ENCODE measurements at places on chromosomes 6 and 20. TPM values are rescaled to one million over a fixed set of nuclear protein-coding genes. Genes with fewer than 3 reads are reported as not detected.

Gene OSER1
- total RNA-seq, result 30.8 TPM

GRCh38 chr6:42870145-42870936 lies 9.1 kb upstream of the RPL7L1 start:
- H3K27me3 ChIP-seq, result no peaks in the 10 kb centered on the region
- no peak overlapping the region for H3K4me3 ChIP-seq
- no peaks in the 10 kb centered on the region for H3K4me1 ChIP-seq
- no peak for DNase-seq

Gene RBM12
- total RNA-seq, result 116 TPM

Gene ADGB
- total RNA-seq, result not detected

DNA sequence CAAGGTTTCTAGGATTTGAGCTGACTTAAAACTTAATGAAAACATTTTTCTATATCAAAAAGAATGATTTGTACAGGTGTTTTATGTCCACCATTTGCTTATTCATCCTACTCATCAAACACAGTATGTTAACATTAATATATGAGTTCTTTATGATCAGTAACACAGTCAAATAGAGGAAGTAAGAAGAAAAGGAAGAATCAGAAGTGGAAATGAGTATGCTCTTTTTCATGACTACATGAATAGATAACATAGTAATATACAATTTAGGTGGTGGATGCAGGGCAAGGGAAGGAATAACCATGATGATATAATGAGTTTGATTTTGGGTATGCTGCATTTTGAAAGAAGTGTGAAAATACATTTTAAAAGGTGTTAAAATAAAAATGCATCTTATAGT lies 16.5 kb downstream of the KPNA5 start:
- H3K36me3 ChIP-seq, result peaks cover 41% of the 10 kb centered on the region
- no peak for DNase-seq
- H3K27ac ChIP-seq, result no peak overlapping the region
- H3K4me3 ChIP-seq, result no peak overlapping the region
- H3K4me1 ChIP-seq, result peaks cover 11% of the 10 kb centered on the region

GRCh38 chr20:63258781-63259180 lies 4.5 kb upstream of the NKAIN4 start:
- no peak overlapping the region for H3K27ac ChIP-seq
- peaks cover 25% of the 10 kb centered on the region for H3K27me3 ChIP-seq
- peaks cover 3% of the 10 kb centered on the region for H3K4me1 ChIP-seq
- H3K4me3 ChIP-seq, result no peak overlapping the region

Gene ZBP1
- total RNA-seq, result 57.7 TPM

- no peaks in the 10 kb centered on the region for H3K27me3 ChIP-seq
- DNase-seq, result no peak
- no peak overlapping the region for H3K27ac ChIP-seq
- no peak overlapping the region for H3K4me3 ChIP-seq
Measured at GRCh38 chr6:12401200-12401599, 111.0 kb downstream of the EDN1 start.

GRCh38 chr6:15490242-15491100 lies 172.4 kb downstream of the DTNBP1 start:
- H3K27me3 ChIP-seq, result no peaks in the 10 kb centered on the region
- no peak for DNase-seq
- H3K4me3 ChIP-seq, result no peak overlapping the region
- H3K27ac ChIP-seq, result peak overlapping the region; percentile 5
- H3K36me3 ChIP-seq, result peaks cover 29% of the 10 kb centered on the region
- H3K4me1 ChIP-seq, result peaks cover 31% of the 10 kb centered on the region

DNA sequence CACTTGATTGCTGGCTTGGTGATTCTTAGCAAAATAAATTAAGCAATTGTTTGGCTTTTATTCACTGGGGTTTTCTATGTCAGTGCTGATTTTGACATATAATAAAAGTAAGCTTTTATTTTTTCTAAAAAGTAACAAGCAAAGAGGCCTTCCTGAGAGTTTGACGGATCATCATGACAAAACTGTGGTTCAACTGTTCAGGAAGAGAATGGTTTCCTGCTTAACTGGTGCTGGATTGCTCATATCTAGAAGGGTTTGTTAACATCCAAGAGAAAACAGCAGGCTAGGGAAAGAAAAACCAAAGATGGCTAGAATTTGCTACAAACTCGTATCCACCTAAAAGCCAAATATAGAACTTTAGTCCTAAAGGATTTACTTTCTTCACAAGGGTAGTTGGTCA lies 21.2 kb downstream of the SERPINB1 start:
- no peaks in the 10 kb centered on the region for H3K27me3 ChIP-seq
- H3K36me3 ChIP-seq, result peaks cover 28% of the 10 kb centered on the region
- no peak overlapping the region for H3K4me3 ChIP-seq

Gene RAMACL
- 0.23 TPM for total RNA-seq

DNA sequence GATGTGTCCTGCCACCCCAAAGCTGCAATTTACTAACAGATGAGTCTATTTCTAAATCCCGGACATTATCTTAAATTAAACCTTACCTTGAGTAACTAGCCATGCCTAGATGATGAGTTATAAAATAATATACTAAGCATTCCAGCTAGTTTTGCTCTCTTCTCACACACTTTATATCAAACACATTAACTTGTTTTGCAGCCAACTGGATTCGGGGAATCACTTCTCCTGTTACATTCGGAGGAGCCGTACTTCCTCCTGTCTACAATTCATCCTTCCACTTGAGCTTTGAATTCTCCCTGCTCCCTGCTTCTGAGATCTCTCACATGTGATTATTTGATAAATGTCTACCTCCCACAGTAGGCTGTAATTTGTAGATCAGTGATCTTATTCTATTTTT lies 420.1 kb downstream of the GJA1 start:
- no peaks in the 10 kb centered on the region for H3K27me3 ChIP-seq
- H3K4me3 ChIP-seq, result no peak overlapping the region
- DNase-seq, result no peak
- H3K36me3 ChIP-seq, result no peaks in the 10 kb centered on the region

Gene BCAS1
- total RNA-seq, result not detected

Gene EPB41L1
- total RNA-seq, result not detected

GRCh38 chr6:166343150-166343487 lies 774 bp upstream of the SFT2D1 start:
- peak overlapping the region; percentile 86 for H3K4me3 ChIP-seq
- DNase-seq, result no peak
- H3K36me3 ChIP-seq, result peaks cover 6% of the 10 kb centered on the region
- peak overlapping the region; percentile 17 for H3K27ac ChIP-seq
- peaks cover 14% of the 10 kb centered on the region for H3K4me1 ChIP-seq
- H3K27me3 ChIP-seq, result peaks cover 19% of the 10 kb centered on the region

Gene CCM2L
- total RNA-seq, result not detected

- peak overlapping the region; percentile 24 for H3K27ac ChIP-seq
- peaks cover 81% of the 10 kb centered on the region for H3K27me3 ChIP-seq
- peaks cover 15% of the 10 kb centered on the region for H3K36me3 ChIP-seq
- DNase-seq, result no peak
- peak overlapping the region; percentile 26 for H3K4me3 ChIP-seq
- H3K4me1 ChIP-seq, result peaks cover 41% of the 10 kb centered on the region
Measured at GRCh38 chr20:21511485-21511849, 2.4 kb downstream of the NKX2-2 start.

- DNase-seq, result no peak
- no peaks in the 10 kb centered on the region for H3K27me3 ChIP-seq
- H3K27ac ChIP-seq, result no peak overlapping the region
Measured at GRCh38 chr20:11355345-11355744, 562.3 kb upstream of the BTBD3 start.

GRCh38 chr6:151451417-151451949 lies 443 bp downstream of the RMND1 start:
- peaks cover 32% of the 10 kb centered on the region for H3K4me1 ChIP-seq
- H3K27ac ChIP-seq, result peak overlapping the region; percentile 89
- peaks cover 30% of the 10 kb centered on the region for H3K36me3 ChIP-seq
- peak overlapping the region; percentile 94 for H3K4me3 ChIP-seq
- no peaks in the 10 kb centered on the region for H3K27me3 ChIP-seq
- DNase-seq, result no peak

DNA sequence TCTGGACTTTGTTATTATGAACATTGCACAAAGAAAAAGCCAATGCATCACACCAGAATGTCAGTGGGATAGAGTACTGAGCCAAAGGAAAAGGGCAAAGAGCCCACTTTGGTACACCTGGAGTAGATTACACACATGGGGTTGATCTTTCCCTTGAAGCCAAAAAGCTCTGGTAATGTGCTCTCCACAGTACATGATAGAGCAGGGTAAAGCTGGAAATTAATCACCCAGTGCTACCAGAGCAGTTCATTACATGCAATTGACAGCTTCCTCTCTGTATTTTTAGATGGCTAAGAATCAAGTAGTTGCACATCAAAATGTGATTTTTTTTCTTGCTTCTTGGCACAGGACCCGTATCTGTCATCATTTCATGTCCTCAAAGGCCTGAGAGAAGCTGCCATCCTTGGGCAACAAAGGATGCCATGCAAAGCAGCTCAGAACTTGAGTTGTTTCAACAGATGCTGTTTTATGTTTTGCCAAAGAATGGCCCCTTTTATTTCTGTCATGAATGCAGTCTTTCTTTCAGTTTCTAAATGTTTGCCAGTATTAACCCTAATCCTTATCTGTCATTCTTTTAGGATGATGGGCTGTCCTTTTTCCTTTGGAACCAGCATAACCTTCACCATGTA lies 88.1 kb downstream of the HDGFL1 start:
- H3K27ac ChIP-seq, result no peak overlapping the region
- no peaks in the 10 kb centered on the region for H3K4me1 ChIP-seq
- H3K36me3 ChIP-seq, result no peaks in the 10 kb centered on the region

Gene TMEM244
- 0.43 TPM for total RNA-seq

GRCh38 chr6:8481727-8482126 lies 46.4 kb upstream of the SLC35B3 start:
- no peaks in the 10 kb centered on the region for H3K36me3 ChIP-seq
- H3K27ac ChIP-seq, result no peak overlapping the region
- H3K4me3 ChIP-seq, result no peak overlapping the region
- no peak for DNase-seq
- no peaks in the 10 kb centered on the region for H3K4me1 ChIP-seq

GRCh38 chr20:60206259-60206658 lies 248.0 kb downstream of the CDH26 start:
- DNase-seq, result no peak
- peaks cover 2% of the 10 kb centered on the region for H3K4me1 ChIP-seq
- H3K4me3 ChIP-seq, result no peak overlapping the region

Gene GLYATL3
- total RNA-seq, result not detected

GRCh38 chr6:136526937-136527336 lies 23.3 kb downstream of the MAP7 start:
- H3K4me1 ChIP-seq, result peaks cover 20% of the 10 kb centered on the region
- H3K27me3 ChIP-seq, result peaks cover 16% of the 10 kb centered on the region
- no peak for DNase-seq
- no peak overlapping the region for H3K27ac ChIP-seq
- no peaks in the 10 kb centered on the region for H3K36me3 ChIP-seq

Gene EMILIN3
- not detected for total RNA-seq

Gene RIPOR3
- not detected for total RNA-seq

DNA sequence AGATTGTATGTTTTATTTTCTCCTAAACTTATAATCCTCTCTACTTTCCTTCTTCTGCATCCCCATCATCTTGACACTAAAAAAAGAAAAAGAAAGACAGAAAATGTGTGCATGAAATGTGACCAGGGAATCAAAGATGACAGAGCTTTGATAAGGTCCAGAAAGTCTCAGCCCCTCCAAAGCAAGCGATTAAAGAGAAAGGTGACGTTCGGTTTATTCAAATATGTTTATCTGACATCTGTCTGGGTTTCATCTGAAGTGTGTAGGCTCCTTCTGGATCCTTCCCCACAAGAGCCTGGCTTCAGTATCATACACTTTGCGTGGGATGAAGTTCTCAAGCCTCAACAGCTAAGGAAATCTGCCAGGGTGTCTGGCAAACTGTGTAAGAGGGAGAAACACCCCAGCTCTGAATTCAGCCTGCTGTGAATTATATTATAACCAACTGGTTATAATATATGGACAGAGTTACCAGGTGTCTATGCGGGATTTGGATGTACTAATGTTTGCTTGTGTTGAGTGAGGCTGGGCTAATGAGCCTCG lies 263.0 kb downstream of the ZNF217 start:
- H3K36me3 ChIP-seq, result no peaks in the 10 kb centered on the region
- H3K4me1 ChIP-seq, result no peaks in the 10 kb centered on the region
- H3K27me3 ChIP-seq, result no peaks in the 10 kb centered on the region

Gene SSTR4
- not detected for total RNA-seq

DNA sequence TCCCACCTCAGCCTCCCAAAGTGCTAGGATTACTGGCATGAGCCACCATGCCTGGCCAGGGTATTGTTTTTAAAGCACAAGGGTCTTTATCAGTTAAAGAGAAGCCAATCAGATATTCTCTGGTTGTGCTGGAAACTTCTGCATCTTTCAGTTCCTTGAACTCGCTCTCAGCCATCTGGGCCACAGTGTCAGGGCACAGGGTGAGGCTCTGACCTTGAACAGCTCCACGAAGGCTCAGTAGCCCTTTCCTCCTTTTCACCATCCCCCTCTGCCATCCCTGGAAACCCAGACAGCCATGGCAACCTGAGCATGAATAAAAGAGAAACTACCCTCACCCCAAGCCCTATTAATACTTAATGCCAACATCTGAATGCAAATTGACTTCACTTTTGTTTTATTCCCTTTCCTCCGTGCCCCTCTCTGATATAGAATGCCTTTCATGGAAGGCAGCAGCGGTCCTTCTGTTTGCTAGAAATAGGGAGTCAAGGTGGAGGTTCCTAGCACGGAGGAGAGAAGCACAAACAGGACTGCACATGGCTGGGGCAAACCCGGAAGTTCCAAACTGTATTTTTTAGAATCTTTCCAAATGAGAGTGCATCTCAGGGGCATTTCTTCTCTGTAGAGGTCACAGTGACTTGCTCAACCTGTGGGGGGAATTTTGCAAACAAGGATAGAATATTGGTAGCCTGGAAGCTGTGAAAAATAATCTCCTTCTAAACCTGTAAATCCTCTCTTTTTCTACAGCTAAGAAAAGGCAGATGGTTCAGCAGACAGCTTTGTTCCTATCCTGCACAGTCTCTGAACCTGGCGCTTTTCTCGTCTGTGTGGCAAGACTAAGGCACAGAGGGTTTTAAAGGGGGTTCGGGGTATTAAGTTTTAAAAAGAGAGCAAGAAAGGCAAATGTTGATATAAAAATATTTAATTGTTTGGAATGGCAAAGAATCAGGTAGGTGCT lies 176.4 kb upstream of the RREB1 start:
- no peaks in the 10 kb centered on the region for H3K36me3 ChIP-seq
- H3K4me3 ChIP-seq, result no peak overlapping the region
- no peak for DNase-seq

DNA sequence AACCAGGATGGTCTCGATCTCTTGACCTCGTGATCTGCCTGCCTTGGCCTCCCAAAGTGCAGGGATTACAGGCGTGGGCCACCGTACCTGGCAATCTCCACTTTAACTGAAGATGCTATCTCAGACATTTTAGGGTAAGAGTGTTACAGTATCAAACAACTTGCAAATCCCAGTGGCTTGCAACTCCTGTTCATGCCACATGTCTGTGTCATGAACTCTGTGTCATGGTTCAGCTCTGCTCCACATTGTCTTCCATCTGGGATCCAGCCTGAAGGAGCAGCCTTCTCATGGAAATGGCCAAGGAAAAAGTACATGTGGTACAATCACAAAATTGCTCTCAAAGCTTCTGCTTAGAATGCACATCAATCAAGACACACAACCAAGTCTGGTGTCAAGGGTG lies 114.9 kb downstream of the MAP3K5 start:
- no peak overlapping the region for H3K4me3 ChIP-seq
- H3K4me1 ChIP-seq, result peaks cover under 1% of the 10 kb centered on the region
- H3K27me3 ChIP-seq, result no peaks in the 10 kb centered on the region
- H3K27ac ChIP-seq, result no peak overlapping the region
- DNase-seq, result no peak
- peaks cover 30% of the 10 kb centered on the region for H3K36me3 ChIP-seq

Gene LY86
- total RNA-seq, result 2.2 TPM

GRCh38 chr6:27280064-27280539 lies 32.0 kb downstream of the POM121L2 start:
- H3K27me3 ChIP-seq, result peaks cover 67% of the 10 kb centered on the region
- peak overlapping the region; percentile 38 for H3K27ac ChIP-seq
- DNase-seq, result no peak
- peaks cover 14% of the 10 kb centered on the region for H3K4me1 ChIP-seq

Data from activated CD4-positive, alpha-beta memory T cell treated with anti-CD3 and anti-CD28 coated beads, Interleukin-2, amount 10 ng/mL, durations not matched to agents 7 days and 5 days (primary cell).